ENCODE measurements at places on chromosomes 1 and 21.

DNA sequence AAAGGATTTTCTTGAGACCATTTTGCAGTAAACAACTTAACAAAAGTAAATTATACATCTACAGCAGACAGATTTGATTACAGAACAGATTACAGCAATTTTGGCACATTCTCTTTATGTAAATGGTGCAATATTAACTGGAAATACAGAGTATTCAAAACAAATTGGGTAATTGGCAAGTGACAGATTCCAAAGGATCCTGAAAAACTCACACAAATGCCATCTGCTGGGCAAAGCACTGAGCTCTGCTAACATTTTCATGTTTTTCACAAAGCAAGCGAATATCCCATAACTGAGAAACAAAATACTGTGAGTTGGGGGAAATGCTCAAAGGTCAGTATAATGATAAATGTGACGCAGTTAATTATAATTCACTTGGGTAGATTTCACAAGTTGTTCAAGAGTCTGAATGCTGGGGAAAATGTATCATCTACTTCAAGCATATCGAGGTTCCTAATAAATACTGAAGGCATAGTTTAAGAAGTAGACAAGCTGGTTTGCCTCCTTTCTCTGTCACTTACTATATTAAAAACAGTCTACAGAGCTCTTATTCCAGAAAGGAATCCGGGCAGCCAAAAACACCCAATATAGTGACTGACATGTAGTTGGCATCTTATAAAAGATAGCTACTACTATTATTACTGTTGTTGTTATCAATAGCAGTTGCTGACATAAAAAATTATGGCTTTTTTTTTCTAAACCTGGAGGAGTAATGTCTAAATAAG lies 75.8 kb upstream of the SDC3 start:
- no peak for DNase-seq

- DNase-seq: peak; percentile 18
Observed at GRCh38 chr1:241513378-241513777, 6.2 kb downstream of the FH start.

- no peak for DNase-seq
Observed at GRCh38 chr1:28976248-28976647, 61.9 kb downstream of the EPB41 start.

GRCh38 chr1:92186081-92186480 lies 31.6 kb upstream of the C1orf146 start:
- no peak for DNase-seq

DNA sequence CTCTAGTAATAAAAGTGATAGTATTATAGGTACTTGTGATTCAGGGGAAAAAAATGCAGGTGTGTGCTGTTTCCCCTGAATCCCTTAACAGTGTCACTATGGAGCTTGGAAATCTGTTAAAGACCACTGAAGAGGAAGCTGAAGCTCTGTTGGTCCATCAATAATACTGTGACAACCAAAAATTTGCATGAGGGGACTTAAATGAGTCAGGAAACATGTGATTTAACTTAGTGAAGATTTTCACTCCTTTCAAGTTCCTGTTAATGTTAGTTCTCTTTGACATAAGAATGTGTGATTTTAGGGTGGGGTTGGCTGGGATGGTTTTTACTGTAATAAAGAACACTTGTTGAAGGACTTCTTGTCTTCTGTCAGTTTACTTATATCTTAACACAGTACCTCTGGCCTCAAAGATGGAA lies 32.0 kb downstream of the VANGL2 start:
- no peak for DNase-seq

DNA sequence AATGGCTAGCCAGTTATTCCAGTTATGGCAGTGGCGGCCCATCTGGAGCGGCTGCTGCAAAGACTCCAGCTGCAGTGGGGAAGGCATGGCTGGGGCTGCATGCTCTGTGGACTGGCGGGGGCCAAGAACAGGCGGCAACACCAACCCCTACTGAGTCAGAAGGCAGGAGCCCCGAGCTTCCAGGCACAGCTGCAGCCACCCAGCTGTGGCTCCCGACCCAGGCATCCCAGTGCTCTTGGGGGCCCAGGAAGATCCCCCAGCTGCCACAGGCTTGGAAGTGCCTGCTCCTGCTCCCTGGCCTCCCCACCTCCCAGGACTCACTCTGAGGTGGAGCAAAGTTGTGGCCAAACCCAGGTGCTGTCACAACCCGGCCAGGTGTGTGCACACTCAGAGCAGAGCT lies 317.0 kb upstream of the RRP15 start:
- DNase-seq: no peak

- DNase-seq: no peak
Observed at GRCh38 chr21:41768437-41769042, 1.7 kb upstream of the RIPK4 start.

DNA sequence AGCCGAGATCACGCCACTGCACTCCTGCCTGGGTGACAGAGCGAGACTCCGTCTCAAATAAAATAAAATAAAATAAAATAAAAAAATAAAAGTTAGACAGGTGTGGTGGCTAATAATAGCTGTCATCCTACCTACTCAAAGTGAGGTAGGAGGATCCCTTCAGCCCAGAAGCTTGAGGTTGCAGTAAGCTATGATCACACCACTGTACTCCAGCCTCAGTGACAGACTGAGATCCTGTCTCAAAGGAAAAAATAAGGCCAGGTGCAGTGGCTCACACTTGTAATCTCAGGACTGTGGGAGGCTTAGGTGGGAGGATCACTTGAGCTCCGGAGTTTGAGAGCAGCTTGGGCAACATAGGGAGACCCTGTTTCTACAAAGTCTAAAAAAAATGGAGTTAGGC lies 18.0 kb downstream of the NOL9 start:
- DNase-seq: no peak

DNA sequence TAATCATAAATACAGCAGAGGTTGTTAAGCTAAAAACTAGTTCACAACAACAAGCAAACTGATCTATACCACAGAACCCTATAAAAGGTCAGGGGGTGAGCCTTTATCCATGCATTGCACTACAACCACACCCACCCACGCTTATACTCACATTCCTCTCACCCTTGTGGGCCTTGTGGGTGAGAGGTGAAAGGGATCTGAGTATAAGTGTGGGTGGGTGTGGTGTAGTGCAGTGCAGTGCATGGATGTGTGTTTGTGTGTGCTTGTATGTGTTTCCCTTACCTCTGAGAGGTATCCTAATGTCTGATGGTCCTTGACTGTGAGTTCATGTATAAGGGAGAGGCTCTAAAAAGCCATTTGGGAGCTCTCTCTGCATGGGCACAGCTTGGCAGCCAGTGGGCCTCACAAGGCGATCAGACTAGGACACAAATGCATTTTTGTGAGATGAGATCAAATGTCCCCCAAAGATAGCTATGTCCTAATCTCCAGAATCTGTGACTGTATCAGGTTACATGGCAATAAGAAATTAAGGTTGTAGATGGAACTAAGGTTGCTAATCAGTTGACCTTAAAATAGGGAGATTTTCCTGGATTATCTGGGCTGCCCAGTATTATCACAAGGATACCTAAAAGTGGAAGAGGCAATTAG lies 95.5 kb upstream of the DPT start:
- DNase-seq: no peak

DNA sequence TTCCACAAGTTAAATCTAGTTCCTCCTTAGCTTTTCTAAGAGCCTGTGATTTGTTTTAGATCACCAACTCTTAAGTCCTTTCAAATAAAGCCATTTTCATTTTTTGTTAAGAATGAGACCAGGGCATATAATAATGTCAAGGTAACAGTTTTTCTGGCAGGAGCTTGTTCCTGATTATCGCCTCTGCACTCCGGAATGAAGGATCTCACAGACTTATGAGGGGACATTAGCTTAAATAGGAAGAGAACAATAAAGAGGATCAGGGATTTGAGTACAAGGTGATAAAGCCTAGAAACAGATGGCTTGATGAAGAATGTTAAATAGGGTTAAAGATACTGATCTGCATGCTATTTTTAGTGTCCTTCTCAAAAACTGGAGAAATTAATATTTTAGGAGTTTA lies 13.6 kb upstream of the OTUD7B start:
- DNase-seq: no peak

DNA sequence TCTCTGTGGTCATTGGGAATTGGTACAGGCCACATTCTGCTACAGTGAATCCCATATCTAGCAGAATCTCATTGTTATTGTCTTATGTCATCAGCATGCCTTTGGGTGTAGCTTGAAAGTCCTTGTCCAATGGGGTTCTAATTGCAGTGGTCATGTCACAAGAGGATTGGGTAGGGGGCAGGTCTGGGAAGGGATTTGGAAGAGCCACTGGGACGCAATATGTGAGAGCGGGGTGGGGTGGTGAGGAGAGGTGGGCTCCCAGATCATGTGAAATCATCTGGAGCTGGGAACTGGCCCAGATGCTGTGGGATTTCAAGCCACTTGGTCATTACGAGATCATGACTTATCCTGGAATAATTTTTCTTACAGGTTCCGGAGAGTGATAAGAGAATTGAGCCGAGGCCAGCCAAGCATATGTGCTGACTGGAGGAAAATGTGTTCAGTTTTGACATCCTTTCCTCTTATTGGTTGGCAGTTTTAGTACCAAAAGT lies 16.3 kb downstream of the CNIH3 start:
- DNase-seq: no peak

DNA sequence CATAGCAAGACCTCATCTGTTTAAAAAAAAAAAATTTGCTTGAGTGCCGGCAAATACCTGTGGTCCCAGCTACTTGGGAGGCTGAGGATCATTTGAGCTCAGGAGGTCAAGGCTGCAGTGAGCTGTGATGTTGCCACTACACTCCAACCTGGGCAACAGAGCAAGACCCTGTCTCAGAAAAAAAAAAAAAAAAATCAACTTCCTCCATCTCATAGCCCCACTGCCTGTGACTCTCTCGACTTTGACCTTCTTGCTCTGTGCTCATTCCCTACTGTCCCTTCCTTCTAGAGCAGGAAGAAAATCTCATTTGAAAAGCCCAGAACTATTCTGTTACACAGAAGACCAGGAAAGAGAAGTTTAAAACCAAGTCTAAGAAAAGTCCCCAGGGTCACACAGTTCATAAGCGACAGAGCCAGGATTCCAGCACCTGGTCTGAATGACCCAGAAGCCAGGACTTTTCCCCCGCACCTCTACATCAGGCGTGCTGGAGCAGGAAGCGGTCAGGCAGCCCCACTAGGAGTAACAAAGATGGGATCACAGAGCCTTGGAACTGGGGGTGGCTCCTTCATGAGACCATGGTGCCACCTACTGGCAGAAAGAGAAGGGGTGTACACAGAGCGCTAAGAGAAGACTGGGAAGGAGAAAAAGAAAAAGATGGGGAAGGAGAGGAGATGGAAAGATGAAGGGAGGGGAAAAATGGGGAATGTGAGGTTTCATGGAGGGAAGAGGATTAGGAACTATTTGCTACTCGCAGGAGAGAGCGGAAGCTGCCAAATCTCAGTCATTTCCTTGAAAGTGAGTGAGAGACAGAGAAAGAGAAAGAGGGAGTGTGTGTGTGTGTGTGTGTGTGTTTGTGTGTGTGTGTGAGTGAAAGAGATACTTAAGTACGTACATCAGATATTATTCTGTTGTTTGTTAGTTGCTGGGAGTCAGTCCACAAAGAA lies 3.1 kb upstream of the P3R3URF start:
- DNase-seq: peak; percentile 93

GRCh38 chr1:78526496-78526895 lies 35.7 kb downstream of the PTGFR start:
- DNase-seq: no peak
